Breast epithelium (tissue), 4 donors: ENCODE measurements at places on chromosomes 6 and 20. TPM values are rescaled to one million over a fixed set of nuclear protein-coding genes. Genes with fewer than 3 reads are reported as not detected.
A peak's percentile ranks its signal among the peaks of the same experiment; 100 is the strongest.

DNA sequence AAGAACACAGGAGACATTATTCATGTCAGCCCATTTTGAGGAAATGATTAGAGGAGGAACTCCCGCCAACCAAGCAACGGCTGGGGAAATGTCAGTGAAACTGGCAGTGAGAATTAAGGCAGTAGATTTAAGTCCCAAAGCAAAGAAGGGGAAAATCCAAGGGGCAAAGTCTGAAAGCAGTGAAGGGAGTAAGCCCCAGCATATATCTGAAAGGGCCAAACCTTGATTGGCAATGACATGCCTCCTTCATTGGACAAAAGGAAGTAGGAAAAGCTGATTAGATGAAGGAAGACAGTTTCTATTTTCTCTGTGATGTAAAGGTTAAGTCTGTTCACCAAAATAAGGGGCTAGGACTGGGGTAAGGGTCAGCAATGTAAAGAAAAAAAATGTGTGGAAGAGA, 190.3 kb downstream of the RNF144B start:
- H3K4me3 ChIP-seq = no peak overlapping the region
- no peak for DNase-seq
- H3K36me3 ChIP-seq = no peaks in the 10 kb centered on the region
- no peaks in the 10 kb centered on the region for H3K27me3 ChIP-seq
- no peak overlapping the region for H3K27ac ChIP-seq

LIN28B gene
- total RNA-seq = not detected

WFDC5 gene
- total RNA-seq = not detected

EEF1A2 gene
- 20.6 TPM for total RNA-seq

- H3K27ac ChIP-seq = peak overlapping the region; percentile 66
- no peak overlapping the region for H3K4me3 ChIP-seq
- H3K27me3 ChIP-seq = no peaks in the 10 kb centered on the region
Observed at GRCh38 chr6:11428371-11428770, 109.2 kb upstream of the TMEM170B start.

DNA sequence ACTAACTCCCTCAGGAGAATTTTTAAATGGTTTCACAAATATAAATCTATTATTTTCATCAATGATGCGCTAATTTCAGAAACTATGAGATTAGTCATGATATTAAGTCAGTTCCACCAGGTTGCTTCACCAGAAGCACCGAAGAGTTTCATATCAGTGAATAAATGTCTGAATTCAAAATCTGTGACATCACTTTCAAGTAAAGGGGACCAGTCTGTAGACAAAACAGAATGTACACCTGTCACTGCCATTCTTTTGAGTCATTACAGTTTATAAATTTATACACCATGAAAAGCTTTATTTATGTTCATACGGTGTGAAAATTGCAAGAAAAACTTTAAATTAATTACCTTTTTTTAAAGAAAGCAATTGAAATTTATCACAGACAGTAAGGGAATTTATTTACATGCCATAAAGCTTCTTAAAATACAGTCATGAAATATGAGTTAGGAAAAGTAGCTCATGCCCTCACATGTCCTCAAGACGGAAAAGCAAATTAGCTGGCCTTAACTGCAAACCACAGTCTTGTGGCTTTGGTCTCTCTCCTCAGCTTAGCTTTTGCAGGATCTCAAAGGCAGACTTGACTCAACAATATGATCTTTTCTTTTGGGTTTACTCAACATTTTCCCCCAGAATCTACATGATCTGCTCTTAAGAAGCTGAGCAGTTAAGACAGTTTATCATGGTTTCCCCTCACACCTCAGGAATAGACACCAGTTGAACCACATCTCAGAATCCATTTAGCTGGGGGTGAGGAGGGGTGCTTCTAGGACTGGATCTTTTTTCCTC, 177.7 kb upstream of the MCHR2 start:
- no peak for DNase-seq
- H3K27ac ChIP-seq = no peak overlapping the region
- no peaks in the 10 kb centered on the region for H3K27me3 ChIP-seq
- H3K4me1 ChIP-seq = no peaks in the 10 kb centered on the region
- H3K36me3 ChIP-seq = no peaks in the 10 kb centered on the region

CRISP3 gene
- 9.2 TPM for total RNA-seq

BPIFA1 gene
- total RNA-seq = not detected

DNA sequence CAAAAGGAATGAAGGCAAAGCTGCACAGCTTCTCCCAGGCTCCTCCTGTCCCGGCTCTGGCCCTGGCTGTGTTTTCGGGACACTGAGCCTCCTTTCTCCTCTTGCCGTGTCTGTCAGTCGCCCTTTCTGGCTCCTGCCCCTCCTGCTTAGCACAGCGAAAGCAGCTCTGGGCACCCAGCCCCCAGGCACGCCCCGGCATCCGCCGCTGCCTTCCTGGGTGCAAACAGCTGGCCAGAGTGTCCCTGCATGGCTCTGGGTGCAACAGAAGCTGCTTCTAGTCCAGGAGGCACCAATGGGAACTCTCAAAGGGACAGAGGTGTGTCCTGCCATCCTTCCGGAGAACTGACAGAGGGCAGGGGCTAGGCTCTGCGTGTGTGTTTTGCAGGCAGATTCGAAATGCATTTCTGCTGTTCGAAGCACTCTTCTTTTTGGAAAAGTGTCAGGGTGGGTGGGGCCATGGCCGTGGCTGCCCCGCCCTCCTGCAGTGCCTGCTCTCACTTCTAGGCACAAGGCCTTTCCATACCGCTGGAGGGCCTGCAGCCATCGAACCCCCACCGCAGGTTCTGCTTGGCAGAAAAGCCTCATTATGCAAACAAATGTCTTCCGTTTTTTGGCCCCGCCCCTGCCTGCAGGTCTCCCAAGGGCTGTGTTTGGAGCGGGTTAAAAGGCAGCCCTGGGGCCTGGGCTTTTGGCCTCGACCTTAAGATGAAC, 15.5 kb downstream of the COL9A3 start:
- H3K27me3 ChIP-seq = no peaks in the 10 kb centered on the region
- peaks cover 9% of the 10 kb centered on the region for H3K4me1 ChIP-seq
- no peak overlapping the region for H3K4me3 ChIP-seq
- peak; percentile 52 for DNase-seq

GRCh38 chr6:152091201-152091600, 283.7 kb downstream of the ESR1 start:
- no peak overlapping the region for H3K4me3 ChIP-seq
- H3K4me1 ChIP-seq = no peaks in the 10 kb centered on the region
- H3K27ac ChIP-seq = peak overlapping the region; percentile 21
- no peaks in the 10 kb centered on the region for H3K27me3 ChIP-seq
- DNase-seq = no peak
- no peaks in the 10 kb centered on the region for H3K36me3 ChIP-seq
